Panc1 (cell line): ENCODE measurements at places on chromosomes 1 and 21.

- DNase-seq, result peak; percentile 57
Observed at GRCh38 chr1:77825131-77825709, 45.8 kb downstream of the MIGA1 start.

DNA sequence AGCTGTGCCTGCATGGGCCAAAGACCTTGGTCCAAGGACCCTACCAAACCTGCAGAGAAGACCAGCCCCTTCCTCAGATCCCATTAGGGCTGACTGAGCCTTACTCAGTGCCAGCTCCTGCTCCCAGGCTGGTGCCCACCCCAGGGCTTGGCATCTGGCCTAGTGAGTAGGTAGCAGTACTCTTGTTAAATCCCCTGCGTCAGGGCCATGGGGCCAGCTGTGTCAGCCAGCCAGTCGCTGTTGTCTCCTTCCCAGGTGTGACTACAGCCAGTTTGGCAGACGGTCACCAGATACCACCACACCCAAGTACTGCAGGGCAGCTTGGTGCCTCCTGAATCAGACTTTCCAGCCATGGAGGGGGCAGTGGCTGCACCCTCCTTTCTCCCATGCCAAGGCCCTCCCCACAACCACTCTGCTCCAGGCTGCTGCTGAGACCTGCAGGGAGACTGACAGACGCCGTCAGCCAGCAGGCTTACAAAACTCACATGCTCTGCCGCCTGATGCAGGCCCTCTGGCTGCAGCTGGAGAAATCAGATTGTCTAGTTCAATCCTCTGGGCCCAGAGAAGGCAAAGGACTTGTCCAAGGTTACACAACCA lies 3.0 kb downstream of the TENT5B start:
- DNase-seq, result no peak

DNA sequence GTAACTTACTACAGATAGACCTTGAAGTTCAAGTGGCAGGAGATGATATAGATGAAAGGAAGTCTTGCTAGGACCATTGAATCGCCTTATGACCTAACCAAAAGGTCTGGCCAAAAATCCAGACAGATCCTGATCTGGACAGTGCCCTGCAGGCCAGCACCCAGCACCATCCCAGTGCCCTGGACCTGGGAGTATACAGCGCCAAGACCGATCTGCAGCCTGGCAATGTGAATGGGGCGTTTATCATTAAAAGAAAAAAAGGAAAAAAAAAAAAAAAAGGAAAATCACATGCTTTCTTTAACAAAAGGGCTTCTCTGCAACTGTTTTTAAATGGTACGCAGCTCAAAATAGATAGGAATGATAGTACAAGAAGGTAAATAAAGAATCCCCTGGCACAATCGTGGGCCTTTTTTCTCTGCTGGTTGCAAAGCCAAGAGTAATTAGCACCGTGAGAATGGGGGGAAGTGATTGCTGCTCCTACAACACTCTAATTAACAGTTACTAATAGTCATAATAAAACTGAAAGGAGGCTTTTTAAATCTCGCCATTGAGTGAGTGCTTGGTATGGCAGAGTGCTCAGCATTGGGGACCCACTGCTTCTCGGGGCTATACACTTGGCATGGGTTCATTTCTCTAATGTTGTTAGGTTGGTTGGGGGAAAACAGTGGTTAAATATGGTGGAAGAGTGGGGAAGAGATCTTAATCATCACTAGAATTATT lies 146.7 kb downstream of the KAZN start:
- DNase-seq, result no peak

DNA sequence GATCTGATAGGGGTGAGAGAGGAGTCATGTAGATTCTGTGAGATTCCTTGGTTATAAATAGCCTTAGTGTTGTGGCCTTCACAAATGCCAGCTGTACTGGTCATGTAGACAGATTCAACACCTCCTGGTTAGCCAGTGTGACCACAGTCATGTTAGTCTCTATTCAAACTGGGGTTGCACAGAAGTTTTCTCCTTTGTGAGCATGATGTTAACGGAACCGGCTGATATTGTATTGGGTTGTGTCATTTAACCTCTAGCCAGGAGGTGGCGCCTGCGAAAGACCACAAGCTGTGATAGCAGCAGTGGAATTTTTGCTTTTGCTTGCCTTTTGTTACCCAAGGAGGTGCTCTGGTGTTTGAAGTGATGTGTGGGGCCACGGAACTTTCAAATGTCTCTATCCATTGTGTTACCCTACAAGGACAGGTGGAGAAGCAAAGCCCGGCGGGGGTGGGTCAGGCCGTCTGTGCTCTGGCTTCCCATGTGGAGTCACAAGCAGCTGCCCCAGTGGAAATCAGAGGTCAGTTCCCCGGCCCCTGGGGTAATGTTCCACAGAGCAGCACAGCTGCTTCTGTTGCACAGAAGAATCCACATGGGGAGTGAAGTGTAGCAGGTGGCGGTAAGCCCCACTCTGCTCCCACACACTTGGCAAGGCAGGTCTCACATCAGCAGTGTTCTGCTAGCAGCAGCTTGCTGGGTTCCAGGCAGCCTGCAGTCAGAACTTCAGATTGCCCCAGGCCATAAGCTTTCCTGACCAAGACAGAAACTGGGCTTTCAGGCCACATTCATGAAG lies 112.6 kb downstream of the ADAMTS1 start:
- no peak for DNase-seq

DNA sequence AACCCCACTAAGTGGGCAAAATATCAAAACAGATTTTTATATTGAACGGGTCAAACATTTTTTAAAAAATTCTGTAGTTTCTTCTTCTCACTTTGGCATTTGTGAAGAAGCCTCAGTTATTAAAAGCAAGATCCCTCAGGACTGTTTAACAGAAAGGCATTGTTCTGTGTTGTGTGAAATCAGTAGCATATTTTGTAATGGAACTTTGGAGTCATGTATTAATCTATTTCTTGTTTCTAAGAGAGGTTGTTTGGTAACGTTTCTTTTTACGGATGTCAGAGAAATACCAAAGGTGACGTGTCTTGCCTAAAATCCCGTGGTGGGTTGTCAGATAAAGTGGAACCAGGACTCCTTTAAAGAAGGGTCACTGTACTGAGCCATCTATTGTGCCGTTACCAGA lies 23.7 kb downstream of the GPR137B start:
- DNase-seq, result no peak

- DNase-seq, result no peak
Observed at GRCh38 chr1:207902566-207902965, 8.4 kb downstream of the CD34 start.

GRCh38 chr21:25487046-25487594 lies 120.2 kb downstream of the MRPL39 start:
- no peak for DNase-seq

GRCh38 chr1:8040586-8040985 lies 14.5 kb upstream of the ERRFI1 start:
- peak; percentile 95 for DNase-seq

DNA sequence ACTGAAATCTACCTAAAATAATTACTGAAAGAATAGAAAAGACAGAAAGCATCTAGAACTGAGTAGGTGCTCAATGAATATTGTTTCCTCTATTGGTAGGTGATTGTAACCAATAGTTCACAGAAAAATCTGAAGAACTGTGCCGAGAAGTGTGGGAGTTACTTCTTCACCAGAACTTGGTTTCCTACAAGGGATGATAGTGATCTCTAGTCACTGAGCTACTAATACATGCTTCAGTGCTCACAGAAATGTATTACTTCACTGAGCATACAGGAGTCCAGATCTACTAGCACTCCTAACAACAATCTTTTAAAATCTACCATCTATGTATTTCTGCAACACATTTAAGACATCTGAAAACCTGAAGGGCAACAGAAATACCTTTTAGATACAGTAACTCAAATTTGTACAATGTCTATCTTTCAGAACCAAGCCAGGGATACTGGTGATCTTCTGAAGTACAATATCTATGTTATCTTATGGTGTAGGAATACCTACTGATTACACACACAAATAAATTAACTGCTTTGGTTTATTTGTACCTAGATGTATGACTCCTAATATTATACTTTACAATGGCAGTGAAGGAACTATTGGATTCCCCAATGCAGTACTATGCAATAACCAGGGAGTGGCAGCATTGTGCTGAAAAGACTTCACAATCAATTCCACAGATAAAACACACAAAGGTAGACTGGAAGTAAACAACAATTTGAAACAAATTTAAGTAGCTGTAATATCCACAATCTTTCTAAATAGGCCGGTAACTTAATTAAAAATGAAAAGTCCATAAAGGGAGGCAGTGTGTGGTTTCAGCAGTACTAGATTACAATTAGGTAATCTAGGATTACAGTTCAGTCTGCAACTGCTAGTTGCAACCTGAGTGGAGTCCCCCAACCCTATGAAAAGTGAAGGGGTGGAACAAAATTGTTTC lies 243.0 kb downstream of the SLC45A1 start:
- no peak for DNase-seq

DNA sequence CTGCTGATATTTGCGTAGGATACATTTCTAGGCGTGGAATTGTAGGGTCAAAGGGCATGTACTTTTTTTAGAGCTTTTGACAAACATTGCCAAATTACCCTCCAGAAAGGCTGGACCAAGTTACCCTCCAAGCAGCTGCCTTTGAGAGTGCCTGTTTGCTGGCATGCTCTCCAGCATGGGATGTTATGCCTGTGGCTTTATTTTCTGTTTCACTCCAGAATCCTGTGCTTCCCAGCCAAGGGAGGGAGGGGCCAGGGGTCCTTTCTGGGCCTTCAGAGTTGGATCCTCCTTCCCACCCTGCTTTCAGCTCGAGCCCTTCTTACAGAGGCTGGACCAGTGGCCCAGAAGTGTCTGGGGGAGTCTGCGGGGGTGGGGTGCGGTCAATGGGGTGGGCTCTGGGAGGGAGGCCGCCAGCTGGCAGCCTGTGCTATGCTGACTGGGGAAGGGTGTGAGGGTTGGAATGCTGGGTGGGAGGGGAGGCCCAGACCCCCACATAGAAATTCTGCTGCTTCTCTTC lies 81.2 kb downstream of the EPHB2 start:
- DNase-seq, result no peak

DNA sequence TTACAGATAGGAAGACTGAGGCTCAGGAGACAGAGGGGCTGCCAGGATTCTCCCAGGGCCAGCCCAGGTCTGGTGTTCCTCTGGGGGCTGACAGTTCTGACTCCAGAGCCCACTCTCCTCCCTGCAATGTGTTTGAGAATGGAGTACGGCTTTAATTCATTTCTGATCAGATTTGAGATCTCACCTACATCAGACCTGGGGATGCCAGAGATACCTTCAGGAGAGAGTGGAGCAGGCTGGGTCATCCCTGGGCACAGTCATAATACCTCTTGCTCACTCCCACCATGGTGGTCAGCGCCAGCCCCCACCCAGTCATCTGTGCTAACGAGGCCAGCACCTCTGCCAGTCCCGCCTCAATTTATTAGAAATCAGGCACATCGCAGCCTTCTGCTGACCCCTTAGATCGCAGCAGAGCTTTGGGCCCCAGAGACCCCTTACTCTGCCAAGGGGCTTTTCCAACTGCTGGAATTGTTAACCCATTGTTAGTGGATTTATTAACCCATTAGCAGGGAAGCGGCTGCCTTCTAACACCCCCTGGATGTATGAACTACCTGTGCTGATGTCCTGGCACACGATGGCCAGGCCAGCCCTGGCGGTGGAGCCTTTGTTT lies 352.1 kb downstream of the MATN1 start:
- no peak for DNase-seq

GRCh38 chr1:206461602-206462455 lies 8.4 kb upstream of the IKBKE start:
- DNase-seq, result peak; percentile 36

GRCh38 chr1:187032316-187032981 lies 203.7 kb downstream of the PLA2G4A start:
- DNase-seq, result no peak

- DNase-seq, result no peak
Observed at GRCh38 chr1:171403393-171403792, 81.9 kb upstream of the PRRC2C start.

- no peak for DNase-seq
Observed at GRCh38 chr21:38920631-38921398, 115.1 kb downstream of the ETS2 start.

DNA sequence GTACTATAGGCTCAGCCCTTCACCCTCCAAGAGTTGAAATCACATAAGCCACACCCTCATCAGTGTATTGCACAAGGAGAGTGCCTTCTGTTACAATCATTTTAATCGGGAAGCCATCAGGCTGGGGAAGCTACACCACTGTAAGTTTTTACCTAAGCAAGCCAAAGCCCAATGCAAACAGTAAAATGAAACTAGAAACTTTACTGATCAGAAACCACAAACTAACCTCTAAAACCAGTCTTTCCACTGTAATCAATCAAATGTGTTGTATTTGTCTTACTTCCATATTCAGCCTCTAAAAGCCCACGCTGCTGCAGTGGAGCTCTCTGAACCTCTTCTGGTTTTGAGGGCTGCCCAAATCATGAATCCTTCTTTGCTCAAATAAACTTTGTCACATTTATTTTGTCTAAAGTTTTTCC lies 26.2 kb downstream of the CAPN8 start:
- no peak for DNase-seq

DNA sequence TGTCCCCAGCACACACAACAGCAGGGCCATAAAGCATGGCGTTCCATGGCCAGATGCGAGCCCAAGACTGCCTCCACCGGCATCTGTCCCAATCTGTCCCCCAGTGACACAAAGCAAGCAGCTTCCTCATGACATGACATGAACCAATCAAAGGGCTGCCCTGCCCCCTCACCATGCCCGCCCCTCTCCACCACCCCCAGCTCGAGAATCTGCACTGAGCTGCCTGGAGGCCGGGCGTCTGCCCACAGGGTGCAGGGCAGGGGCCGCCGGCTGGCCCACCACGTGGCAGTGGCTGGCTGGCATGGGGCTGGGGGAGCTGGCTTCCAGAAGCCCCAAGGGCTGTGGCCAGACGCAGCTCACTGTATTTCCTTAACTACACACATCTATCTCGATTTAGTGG lies 27.8 kb downstream of the WNT9A start:
- DNase-seq, result no peak

- no peak for DNase-seq
Observed at GRCh38 chr1:222073307-222073995, 331.6 kb upstream of the DUSP10 start.

GRCh38 chr1:12594966-12595756 lies 22.8 kb downstream of the DHRS3 start:
- DNase-seq, result no peak

DNA sequence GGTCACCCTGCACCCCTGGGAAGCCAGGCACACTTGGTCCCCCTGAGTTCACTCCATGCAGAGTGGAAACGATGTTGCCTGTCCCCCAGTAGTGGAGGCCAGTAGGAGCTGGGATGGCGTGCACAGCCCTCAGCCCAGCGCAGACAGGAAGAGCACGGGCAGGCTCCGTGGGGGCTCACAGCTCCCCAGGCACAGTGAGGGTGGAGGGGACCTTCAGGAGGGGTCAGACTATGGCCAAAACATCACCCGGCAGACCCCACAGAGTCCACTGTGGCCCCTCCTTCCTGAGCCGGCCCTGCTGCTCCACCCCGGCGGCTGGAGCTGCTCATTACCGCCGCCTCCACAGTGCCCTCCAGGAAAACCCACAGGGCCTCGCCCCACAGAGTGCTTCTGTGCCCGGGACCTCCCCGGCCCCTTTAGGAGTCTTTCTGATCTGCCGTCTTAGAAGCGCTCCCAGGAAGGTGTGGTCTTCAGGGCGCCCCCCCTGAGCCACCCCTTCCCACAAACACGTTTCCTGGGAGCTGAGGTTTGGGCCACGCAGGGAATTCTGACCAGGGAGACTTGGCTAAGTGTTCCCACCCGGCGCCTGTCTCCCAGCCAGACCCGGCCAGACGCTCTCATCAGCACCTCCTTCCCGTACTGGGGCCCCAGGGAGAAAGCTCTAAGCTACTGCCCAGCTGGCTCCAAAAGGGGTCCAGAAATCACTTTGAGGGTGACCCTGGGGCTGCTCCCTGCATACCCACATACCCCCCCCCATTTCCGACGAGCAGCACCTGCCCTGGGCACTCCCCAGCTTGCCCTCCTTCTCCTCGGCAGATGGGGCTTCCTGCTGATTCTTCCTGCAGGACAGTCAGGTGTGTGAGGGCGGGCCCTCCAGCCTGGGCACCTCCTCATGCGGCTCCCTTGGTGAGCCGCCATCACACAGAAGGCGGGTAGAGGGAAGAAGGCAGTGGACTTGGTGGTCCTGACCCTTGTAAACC lies 38.8 kb downstream of the RIPK4 start:
- no peak for DNase-seq
